Stimulated activated CD4-positive, alpha-beta T cell treated with anti-CD3 and anti-CD28 coated beads, Interleukin-2, amount 100 ng/mL, for 24 hours (primary cell): ENCODE measurements at places on chromosomes 13 and 19.

DNA sequence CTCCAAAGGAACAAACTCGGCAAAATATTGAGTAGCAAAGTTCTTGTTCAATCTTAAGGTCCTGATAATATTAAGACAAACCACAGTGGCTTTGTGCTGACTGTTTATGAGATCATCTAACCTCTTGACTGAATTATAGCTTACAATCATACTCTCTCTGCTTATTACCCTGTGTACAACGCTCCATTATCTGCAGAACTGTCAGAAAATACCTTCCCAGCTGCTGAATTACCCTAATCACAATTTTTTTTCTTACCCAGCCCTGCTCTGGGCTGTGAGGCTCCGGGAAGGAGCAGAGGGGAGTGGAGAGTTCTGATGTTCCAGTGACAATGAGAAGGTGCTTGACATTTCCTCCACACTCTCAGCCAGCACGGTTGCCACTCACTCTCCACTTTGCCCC lies 64.8 kb downstream of the DCT start:
- DNase-seq = no peak

DNA sequence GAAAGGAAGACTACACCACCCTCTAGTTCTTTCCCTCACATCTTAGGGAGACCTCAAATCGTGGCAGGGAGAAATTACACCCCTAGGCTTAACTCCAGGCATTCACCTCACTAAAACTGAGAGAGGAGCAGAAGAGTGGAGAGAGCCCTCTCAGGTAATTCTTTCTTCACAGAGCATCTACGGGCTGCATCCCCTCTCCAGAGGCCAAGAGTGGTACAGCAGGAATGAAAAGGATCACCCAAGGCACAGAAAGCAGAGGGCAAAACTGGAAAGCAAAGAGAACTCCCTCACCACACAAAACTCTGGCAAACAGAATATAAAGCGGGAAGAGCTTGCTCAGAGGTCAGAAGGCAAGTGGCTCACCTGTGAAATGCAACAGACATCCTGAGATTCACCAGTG lies 661.2 kb downstream of the TBC1D4 start:
- no peak for DNase-seq

DNA sequence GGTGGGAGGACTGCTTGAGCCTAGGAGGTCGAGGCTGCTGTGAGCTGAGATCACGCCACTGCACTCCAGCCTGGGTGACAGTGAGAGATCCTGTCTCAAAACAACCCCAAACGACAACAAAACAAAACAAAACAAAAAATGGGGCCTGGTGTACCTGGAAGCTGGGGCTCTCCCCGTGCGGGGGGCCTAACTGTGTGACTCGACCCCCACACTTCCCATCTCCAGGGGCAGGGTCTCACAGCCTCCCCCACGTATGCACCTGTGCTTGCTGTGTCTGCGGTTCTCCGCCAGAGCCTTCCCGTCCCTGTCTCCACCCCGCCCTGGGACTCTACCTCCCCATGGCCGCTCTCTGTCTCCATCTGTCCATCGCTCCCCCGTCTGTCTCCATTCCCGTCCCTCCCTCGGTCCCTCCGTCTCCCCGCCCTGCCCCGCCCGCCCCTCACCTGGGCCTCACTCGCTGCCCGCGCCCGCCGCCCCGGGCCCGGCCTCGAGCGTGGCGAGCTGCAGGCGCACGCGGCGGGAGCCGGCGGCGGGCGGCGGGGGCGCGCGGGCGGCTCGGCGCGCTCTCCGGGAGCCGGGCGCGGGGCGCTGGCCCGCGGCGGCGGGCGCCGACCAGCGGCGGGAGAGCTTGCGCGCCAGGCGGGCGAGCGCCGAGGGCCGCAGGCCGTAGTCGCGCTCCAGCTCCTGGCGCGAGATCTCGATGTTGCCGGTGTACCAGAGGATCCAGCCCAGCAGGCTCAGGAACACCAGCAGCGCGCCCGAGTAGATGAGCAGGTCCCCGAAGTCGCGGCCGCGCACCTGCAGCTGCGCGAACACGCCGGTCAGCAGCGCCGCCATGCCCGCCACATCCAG lies 587 bp downstream of the TMEM238 start:
- DNase-seq = peak; percentile 62

GRCh38 chr19:51698296-51698695 lies 5.2 kb downstream of the SPACA6 start:
- no peak for DNase-seq

GRCh38 chr19:43636121-43636683 lies 3.4 kb downstream of the CADM4 start:
- DNase-seq = no peak

DNA sequence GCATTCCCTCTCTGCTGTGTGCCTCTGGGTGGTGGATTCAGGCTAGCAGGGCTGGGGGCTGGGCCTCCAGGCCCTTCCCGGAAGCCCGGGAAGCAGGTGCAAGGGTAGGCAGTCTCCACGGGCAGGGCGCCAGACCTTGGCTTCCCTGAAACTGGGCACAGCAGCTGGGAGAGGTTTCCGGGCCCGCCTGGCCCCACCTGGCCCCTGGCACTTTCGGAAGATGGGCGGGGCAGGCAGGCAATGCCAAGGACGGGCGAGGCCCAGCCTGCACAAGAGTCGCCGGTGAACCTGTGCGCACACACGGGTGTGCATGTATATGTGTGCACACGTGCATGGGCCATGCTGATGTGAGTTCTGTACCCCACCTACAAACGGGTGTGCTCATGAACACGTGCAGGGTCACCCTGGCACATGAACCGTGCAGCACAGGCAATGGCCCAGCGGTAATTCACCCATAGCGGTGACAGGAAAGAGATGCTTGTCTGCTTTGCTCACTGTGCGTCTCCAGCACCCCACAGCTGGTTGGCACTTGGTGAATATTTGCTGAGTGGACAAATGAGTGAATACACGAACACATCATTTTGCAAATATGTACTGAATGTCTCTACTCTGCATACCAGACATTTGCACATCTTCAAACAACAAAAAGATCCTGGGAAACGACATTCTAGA lies 15.3 kb downstream of the GADD45B start:
- DNase-seq = no peak

DNA sequence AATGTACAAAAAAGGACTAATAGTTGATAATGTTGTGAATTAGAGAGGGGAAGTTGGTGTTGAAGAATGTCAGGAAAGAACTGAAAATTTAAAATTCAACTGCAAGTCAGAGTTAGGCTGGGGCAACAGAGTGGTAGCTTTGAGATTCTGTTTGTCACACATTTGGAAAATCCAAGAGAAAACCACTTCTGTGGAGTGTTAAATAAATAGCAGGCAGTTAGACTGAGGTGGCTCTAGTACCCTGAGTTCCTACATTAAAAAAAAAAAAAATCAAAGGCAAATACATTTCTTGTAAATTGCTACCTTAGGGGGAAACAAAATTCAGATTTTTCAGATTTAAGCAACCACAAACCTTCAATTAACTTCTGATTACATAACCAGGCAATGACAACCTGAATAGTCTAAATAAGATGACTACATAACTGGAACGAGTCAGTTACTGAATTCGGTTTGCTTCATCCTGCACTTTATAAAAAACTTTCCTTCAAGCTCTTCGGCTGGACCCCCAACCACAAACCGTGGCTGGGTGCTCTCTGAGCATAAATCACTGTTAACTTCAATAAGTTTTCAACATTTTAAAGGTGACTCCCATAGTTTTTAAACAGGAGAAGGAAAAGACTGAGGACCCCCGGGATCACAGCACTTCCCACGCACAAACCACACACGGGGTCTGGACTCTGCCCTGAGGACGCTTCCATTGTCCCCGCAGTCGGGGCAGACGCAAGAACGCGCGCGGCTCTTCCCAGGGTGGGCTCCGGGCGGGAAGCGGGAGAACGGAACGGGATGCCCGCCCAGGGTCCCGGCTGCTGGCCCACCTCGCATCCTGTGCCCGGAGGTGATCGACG lies 725 bp downstream of the ZNF682 start:
- DNase-seq = no peak

- no peak for DNase-seq
These were observed 8.8 kb downstream of the S1PR2 start for GRCh38 chr19:10222201-10222890.

- DNase-seq = no peak
These were observed 28.2 kb downstream of the GPC6 start for GRCh38 chr13:93254775-93255174.

DNA sequence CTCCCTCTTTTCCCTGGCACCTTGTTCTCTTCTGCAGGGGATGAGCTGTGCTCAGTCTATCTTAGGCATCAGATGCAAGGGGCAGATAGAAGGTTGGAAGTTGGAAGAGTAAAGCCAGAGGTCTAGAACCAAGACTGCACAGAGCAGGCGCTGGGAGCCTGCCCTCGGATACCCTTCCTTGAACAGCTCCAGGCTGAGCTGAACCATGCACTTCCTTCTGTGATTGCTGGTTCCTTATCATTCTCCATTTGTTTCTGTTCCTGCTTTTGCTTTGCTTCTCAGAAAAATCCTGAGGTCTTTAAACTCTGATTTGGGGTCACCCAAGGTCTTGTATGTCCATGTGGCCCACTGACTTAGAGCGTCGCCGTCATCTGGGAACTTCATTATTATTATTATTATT lies 36.3 kb downstream of the ARHGEF18 start:
- no peak for DNase-seq

DNA sequence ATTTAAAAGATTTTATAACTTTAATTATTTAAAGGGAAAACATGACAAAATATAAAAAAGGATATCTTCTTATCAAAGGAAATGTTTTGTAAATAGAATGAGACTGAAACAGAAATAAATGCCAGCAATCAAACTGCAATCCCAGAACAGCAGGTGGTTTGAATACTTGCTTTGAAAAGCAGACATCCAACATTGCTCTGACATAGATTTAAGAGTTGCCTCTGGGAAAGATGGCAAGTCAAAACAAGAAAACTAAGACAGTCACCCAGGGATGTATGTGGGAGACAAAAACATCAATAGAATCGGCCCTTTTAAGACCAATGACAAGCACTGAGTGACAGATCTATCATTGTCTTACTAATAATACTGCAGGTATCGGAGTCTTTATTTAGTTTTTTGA lies 789.7 kb upstream of the GPC6 start:
- DNase-seq = no peak

DNA sequence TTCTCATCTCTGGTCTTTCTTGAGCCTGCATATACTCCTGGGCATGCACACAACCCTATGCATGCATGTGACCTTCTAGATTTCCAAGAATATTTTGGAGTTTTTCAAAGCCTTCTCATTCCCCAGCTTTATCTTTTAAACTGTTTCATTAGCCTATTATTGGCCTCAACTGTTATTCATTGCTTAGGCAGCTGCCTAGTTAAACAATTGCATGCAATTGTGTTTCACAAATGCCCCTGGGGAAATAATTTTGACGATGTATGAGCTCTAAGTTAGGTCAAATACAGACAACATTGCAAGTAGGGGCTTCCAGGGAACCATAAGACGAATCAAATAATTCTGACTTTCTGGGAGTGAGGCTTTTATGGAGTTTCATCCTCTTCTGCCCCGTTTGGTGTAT lies 2.3 kb upstream of the UPK1A start:
- no peak for DNase-seq

GRCh38 chr19:4844348-4845179 lies 13.1 kb upstream of the TICAM1 start:
- no peak for DNase-seq

GRCh38 chr19:35081201-35081600 lies 34.4 kb upstream of the FXYD3 start:
- no peak for DNase-seq

DNA sequence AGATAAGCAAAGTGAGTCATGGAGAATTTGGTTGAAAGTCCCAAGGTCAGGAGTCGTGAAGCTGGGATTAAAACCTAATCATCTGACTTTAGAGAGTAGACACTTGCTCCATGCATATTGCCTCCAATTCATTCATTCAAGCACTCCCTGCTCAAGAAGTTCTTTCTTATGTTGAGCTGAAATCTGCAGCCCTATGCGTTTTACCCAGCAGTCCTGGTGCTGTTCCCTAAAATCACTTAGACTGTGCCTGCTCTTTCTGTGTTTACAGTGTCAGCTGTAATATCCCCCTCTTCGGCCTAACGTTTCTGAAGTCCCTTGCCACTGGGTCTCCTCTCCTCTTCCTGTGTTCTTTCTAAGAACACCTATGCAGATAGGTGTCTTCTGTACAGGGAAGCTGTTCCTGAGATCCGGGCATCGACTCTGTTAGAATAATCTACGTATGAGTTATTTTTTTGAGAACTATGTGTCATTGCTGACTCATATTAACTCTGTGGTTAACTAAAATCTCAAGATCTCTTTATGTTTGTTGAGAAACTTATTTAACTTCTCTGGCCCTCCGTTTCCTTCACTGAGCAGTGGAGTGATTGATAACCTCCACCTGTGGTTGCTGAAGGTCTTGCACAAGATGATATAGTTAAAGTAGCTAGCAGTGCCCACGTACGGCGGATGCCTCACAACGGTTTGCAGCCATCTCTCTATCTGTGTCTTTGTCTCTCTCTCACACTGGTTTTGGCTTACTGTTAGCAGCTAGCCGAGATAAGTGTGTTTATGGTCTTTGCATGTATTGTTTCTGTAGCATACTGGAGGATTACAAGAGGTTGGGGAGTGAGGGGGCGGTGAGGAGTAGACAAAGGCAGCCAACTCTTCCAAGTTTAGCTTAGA lies 4.7 kb downstream of the ALOX5AP start:
- DNase-seq = peak; percentile 64

GRCh38 chr13:46617229-46617721 lies 64.3 kb downstream of the LRCH1 start:
- no peak for DNase-seq

- no peak for DNase-seq
These were observed 83.2 kb downstream of the NBEA start for GRCh38 chr13:35025314-35025713.

DNA sequence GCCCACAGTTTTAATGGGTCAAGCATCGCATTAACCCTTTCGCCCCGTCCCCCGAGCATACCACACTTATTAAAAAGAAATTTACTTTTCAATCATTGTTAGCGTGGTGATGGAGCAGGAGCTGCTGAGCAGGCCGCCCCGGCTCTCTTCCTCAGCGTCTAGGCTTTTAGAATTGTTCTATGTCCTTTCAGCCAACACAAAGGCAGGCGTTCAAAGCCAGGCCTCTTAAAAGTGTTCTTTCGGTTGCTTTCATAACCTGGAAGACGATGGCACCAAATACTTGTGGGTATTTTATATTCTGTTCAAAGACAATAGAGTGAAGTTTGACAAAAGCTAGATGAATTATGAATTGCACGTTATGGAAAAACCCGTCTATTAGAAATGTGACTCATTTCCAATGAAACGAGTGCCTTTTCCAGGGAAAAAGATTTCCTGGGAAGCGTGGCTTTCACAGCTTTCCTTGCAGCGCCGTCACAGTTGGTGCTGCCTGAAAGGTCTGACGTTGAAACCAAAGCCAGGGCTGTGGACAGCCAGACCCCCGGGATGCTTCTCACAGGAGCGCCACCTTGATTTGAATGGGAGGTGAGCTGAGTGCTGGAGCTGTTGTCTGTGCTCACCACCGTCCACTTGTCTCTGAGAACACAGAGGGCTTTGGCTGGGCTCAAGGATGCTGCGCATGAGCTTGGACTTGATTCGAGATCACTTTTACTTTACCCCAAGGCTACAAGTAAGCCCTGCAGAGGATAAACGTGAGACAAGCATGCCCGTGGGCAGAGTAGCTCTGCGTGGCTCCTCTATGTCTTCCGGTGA lies 78.8 kb downstream of the SOX1 start:
- DNase-seq = no peak
